ENCODE measurements at places on chromosomes 11 and 22. TPM values are rescaled to one million over a fixed set of nuclear protein-coding genes. Genes with fewer than 3 reads are reported as not detected.
A peak's percentile ranks its signal among the peaks of the same experiment; 100 is the strongest.

GRCh38 chr11:66002648-66003225 is 434 bp downstream of the BANF1 start:
- peak; percentile 79 for DNase-seq

GRCh38 chr11:94635072-94635471 is 67.9 kb downstream of the PIWIL4 start:
- no peak for DNase-seq

DNA sequence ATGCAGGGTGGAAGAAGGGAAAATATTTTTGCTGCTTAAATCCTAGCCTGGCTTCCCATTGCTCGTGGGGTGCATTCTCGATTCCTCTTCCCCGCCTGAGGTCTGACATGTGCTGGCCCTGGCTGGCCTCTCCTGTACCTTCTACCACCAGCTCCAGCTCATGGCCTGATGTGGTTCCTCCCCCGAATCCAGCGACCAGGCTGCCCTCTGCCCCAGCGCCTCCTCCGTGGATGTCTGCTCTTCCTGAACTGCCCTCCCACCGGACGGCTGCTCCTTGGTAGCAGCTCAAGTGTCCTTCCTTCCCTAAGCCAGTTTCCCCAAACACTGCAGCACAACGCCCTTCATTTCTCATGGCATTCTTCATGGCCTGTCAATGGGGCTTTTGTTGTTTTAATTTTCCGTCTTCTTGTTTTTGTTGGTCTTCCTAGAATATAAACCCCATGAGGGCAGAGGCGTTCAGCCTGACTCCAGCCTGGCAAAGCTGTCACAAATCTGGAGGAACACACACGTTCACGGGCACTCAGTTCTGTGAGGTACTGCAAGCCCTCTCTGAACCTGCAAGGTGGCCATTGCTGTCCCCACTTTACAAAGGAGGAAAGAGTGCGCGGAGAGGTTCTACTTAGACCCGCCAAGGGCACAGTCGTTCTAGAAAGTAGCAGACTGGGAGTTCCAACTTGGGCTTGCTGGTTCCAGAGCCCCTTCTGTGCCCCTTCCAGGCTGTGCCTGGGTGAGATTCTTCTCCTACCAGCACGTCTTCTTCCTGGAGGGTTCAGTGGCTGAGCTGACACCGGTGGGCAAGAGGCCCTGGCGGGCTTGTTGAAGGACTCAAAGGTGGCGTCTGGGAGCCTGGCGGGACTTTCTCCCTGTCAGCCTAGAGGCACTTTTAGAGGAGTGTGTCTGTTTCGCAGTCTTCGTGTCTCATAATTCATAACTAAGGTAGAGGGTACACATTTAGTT is 953 bp upstream of the LRP5 start:
- DNase-seq: no peak

DNA sequence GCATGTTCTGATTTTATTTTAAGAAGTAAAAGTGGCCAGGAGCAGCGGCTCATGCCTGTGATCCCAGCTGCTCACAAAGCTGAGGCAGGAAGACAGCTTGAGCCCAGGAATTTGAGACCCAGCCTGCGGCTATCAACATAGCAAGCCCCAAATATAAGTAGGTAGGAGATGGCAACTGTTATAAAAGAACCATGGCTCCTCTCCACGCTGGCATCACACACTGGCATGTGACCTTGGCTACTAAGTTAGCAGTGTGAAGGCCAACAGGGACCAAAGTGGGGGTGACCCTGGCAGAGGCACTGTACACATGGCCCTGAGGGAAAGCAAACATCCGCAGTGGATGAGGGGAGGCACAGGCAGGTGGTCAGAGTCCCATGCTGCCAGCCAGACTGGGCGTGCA is 33.0 kb downstream of the TPST2 start:
- peak; percentile 96 for DNase-seq

DNA sequence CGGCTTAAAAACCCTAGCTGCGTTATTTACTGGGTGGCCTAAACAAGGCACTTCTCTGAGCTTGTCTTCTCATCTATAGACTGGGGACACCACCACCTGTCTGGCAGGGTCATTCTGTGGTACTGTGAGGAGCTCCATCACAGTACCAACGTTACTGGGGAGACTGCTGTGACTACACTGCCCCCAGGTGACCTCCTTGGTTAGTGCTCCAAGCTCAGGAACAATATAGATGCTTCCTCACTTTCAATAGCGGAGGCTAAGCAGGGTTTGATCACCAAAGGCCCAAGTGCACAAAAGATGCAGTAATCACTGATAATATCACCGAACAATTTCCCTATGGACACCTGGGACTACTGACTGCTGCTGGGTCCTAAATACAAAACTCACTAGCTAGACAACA is 18.8 kb downstream of the PRPF19 start:
- DNase-seq: peak; percentile 66

DNA sequence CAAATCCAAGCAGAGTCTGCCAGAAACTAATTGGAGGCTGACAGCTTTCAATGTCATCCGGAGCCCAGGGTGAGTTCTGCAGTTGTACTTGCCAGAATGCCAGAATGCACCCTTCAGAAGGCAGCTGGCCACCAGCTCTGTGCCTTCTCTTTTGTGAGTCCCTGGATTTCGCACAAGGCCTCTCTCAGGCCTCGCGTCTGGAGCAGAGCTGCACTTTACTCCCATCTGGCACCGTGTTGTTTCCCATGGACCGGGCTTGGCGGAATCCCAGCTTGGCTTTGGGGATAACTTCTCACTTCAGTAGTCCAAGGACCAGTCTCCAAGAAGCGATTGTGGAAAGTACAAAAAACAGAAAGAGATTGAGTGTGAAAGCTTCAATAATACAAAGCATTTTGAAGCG is 451.3 kb upstream of the KIRREL3 start:
- no peak for DNase-seq

- no peak for DNase-seq
Observed at GRCh38 chr22:35446365-35446764, 46.4 kb downstream of the MCM5 start.

GRCh38 chr11:12223771-12224536 is 113.6 kb downstream of the MICAL2 start:
- no peak for DNase-seq

GRCh38 chr11:104798789-104799188 is 99.5 kb downstream of the CASP12 start:
- no peak for DNase-seq

GRCh38 chr22:37433786-37434185 is 6.5 kb upstream of the ELFN2 start:
- no peak for DNase-seq

DNA sequence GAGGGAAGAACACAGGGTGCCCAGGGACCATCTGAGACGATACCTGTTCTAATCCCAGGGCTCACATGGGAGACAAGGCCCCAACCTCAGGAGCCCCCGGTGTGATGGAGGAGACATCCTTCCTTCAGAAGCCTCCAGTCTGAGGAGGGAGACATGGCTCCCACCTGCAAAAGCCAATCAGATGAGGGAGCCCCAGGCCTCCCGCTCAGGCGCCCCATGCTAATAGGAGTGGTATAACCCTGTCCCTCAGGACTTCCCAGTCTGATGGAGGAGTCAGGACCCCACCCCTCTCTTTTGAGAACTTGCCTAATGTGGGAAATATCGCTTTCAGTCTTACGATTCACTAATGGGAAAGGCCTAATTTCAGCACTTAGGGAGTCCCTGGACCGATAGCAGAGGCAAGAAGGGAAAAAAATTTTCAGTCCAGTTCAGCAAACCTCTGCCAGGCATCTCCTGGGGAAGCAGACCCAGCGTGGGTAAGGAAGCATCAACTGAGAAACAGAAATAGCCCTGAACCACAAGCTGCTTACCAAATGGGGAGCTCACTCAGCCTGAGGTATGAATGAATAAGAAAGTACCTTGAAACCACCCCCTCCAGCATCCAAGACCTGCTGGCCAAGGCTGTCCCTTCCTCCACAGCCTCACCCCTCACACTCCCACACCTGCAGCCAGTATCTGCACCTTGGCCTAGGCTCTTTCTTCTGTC is 5.9 kb downstream of the ARRB1 start:
- no peak for DNase-seq

Gene OR10V1
- not detected for total RNA-seq

Gene ROM1
- 1.8 TPM for total RNA-seq

Gene ANO5
- 3.3 TPM for total RNA-seq

Gene TMEM134
- total RNA-seq: 69.5 TPM

Gene KLHDC7B
- total RNA-seq: not detected

Gene GGTLC2
- total RNA-seq: not detected

Gene POU2AF2
- not detected for total RNA-seq

Gene TMEM121B
- 0.26 TPM for total RNA-seq

Gene TSPAN18
- total RNA-seq: 3.0 TPM

Gene RIBC2
- not detected for total RNA-seq

Gene PARVA
- 32.0 TPM for total RNA-seq

Gene NLRP10
- total RNA-seq: not detected

All from body of pancreas (tissue), 4 donors.